Globus pallidus (tissue), 1 donor: ENCODE measurements at places on chromosomes 12 and 14.

- DNase-seq, result no peak
Measured at GRCh38 chr12:105107171-105107493, 399 bp upstream of the WASHC4 start.

- DNase-seq, result no peak
Measured at GRCh38 chr12:94458877-94459727, 565 bp downstream of the CEP83 start.

DNA sequence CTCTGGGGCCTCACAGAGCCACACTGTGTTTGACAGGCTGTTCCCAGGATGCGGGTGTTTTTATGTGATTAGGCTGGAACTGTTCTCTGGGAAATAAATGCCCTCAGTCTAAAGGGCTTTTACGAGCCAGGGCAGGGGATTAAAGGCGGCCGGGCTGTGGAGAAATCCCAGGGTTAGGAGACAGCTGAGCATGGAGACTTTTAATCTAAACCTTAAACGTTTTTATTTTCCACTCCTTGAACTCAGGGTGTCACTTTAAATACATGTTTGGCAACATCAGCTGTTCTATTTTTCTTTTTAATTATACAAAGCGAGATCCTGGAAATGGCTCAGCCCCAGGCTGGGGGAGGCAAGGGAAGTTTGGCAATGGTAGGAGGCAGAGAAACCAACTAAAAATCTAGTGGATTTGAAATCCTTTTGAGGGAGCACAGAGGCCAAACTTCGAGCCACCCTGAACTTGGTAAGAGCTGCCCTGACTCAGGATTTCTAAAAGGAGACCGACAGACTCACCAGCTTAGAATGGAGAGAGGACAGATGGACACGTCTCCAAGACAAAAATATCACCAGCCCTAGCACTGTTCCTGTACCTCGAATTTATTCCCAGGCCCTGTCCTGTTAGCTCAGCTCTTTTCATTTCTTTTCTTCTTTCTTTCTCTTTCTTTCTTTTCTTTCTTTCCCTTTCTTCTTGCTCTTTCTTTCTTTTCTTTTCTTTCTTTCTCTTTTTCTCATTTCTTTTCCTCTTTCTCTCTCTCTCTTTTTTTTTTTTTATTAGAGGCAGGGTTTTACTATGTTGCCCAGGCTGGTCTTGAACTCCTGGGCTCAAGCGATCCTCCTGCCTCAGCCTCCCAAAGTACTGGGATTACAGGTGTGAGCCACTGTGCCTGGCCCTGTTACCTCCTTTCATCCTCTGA lies 15.8 kb upstream of the ORAI1 start:
- no peak for DNase-seq

DNA sequence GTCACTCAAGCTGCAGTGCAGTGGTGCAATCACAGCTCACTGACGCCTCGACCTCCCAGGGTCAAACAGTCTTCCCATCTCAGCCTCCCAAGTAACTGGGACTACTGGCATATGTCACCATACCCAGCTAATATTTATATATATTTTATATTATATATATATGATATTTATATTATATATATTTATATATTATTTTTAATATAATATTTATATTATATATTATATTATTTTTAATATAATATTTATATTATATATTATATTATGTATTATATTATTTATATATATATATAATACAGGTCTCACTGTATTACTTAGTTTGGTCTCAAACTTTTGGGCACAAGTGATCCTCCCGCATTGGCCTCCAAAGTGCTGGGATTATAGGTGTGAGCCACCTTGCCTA lies 9.4 kb downstream of the ZNF84 start:
- no peak for DNase-seq

DNA sequence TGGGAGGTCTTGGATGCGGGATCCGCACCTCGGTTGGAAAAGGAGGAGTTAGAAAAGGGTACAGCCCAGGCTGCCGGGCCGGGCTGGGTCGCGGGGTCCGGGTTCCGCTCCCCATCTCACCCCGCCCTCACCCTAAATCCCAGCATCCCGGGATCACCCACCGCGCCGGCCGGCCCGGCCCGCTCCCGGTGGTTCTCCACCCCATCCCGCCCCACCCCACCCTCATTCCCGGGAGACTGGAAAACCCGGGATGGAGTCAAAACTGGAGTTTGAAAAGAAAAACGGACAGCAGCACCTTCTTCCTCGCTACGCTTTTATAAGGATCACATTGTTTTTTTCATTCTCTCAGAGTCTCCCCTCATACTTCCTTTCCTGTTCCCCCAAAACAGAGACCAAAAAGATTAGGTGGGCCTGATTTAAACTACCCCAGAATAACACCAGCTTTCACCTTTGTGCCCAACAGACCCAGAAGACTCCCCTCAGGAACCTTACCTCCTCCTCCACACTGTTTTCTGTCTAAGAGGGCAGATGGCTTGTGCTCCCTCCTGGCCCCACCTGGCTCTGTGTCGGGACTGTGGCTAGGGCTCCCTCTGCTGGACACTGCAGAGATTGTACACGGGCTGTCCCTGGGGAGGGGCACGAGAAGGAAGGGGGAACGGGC lies 2.8 kb downstream of the GLI1 start:
- DNase-seq, result peak; percentile 78
